Heart left ventricle (tissue), 16 donors: ENCODE measurements at places on chromosomes 1 and 21. TPM values are rescaled to one million over a fixed set of nuclear protein-coding genes. Genes with fewer than 3 reads are reported as not detected.

GRCh38 chr1:231421546-231421970 is 529 bp downstream of the EGLN1 start:
- DNase-seq, result peak; percentile 44

DNA sequence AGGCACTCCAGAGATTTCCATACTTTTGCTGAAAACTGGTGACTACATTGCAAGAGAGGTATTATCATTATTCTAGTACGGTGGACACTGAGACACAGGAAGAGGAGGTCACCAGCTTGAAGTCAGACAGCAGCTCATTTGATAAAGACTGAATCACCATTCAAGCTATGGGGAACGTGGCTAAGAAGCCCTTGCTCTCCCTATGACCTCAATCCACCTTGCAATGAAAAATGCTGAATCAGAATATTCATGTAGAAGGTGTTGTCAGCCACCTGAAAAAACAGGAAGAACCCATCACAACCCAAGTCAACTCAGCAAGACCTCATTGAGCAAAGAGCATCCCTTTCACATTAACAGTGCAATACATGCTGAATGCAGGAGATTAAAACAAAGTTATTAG is 59.0 kb upstream of the FGGY start:
- DNase-seq, result no peak

GRCh38 chr1:179217943-179218507 is 11.5 kb downstream of the ABL2 start:
- no peak for DNase-seq

GRCh38 chr21:16624479-16625118 is 888.2 kb upstream of the CXADR start:
- DNase-seq, result no peak

GRCh38 chr1:229478852-229479251 is 29.3 kb downstream of the NUP133 start:
- no peak for DNase-seq

DNA sequence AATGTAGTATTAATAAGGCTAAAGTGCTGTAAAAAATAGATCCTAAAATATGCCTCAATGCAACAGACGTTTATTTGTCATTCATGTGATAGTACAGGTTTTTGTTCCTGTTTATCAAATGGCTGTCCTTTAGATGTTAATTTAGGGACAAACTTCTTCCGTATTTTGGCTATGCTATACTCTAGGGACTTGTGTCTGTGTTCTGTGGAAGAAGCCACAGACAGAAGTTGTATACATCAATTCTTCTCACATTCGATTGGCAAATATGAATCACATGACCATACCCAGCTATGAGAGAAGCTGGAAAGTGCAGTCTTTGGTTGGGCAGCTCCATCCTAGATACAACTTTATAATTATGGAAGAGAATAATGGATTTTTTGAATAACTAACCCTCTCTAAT is 232.7 kb upstream of the SNX7 start:
- DNase-seq, result no peak

DNA sequence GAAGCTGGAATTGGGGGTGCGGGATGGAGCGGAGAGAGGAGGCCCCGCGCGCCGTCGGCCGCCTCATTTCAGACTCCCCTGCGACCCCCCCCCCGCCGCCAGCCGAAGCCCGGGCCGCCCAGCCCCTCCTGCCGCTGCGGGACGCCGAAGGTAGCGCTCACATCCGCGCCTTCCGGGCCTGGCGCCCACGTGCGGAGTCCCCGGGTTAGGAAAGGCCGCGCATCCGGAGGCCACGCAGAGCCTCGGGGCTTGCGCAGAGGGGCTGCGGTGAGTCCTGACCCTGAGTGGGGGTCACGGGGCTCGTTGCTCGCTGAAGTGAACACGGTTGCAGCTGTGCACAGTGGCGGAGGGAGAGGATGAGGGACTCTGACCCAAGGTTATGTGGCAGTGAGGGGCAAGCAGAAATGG is 552 bp upstream of the ZNF496 start:
- DNase-seq, result peak; percentile 62

The RIPK4 gene
- 0.10 TPM for total RNA-seq

The HUNK gene
- total RNA-seq, result 0.44 TPM
